ENCODE measurements at places on chromosomes 4 and X.

DNA sequence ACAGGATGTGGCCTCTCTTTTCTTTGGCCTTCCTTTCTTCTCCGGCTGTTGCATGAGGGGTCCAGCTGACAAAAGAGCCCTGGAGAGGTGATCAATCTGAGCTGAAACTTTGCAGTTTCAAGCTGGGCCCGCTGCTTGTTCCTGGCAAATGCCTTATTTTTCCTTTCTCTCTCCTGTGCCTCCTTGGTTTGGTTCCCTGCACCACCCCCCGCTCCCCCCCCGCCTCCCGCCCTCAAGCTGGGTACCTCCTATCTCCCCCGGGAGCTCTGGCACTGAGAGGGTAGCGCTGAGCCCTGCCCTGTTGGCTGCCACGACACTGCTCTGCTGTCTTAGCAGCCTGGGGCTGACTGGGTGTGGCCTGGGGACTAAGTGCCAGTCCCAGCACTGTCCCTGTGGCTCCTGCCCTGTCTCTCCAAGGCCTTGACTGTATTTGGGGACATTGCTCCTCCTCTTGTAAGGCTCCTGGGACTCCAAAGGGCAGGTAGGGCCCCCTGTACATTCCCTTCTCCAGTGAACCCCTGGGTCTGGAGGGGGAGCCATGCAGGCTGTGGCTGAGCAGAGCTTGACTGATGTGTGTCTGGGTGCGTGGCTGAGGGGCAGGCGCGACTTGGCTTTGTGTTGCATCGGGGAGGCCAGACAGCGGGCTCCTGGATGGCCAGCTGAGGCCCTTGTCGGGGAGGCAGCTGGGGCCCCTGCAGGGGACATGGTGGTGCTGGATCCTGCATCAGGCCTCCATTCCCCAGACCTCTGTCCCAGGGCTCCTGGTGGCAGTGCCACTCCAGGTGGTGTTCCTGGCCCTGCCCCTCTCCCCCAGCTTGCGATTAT lies 1.1 kb downstream of the PLXNA3 start:
- no peaks in the 10 kb centered on the region for H3K36me3 ChIP-seq
- no peaks in the 10 kb centered on the region for H3K4me1 ChIP-seq
- peak overlapping the region; percentile 40 for H3K4me3 ChIP-seq
- DNase-seq, result peak; percentile 32
- peak overlapping the region; percentile 67 for H3K27ac ChIP-seq

GRCh38 chr4:69823048-69823447 lies 36.9 kb downstream of the SULT1E1 start:
- DNase-seq, result no peak
- H3K4me3 ChIP-seq, result no peak overlapping the region
- no peaks in the 10 kb centered on the region for H3K27me3 ChIP-seq

DNA sequence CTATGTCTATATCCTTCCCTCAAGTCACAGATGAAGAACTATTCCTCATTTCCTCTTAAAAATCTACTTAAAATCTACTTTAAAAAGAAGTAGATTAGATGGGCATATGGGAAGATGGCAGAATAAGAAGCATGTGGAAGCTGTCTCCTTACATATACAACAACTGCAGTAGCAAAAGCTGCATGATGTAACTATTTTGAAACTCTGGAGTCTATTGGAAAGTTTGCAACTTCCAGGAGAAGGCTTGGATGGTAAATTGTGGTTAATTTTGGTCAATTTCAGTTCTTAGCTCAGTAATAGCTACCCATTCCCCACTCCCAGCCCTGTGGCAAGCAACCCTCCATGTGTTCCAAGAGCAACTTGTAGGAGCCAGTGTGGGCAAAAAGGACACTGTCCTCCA lies 36.9 kb downstream of the MORC4 start:
- H3K36me3 ChIP-seq, result no peaks in the 10 kb centered on the region
- no peaks in the 10 kb centered on the region for H3K4me1 ChIP-seq
- DNase-seq, result no peak
- H3K4me3 ChIP-seq, result no peak overlapping the region

- H3K4me3 ChIP-seq, result no peak overlapping the region
- no peak overlapping the region for H3K27ac ChIP-seq
- H3K36me3 ChIP-seq, result no peaks in the 10 kb centered on the region
These were observed 54.5 kb upstream of the UGT2B15 start for GRCh38 chr4:68724922-68725321.

GRCh38 chr4:77590482-77590881 lies 15.1 kb upstream of the CXCL13 start:
- no peaks in the 10 kb centered on the region for H3K36me3 ChIP-seq
- no peaks in the 10 kb centered on the region for H3K4me1 ChIP-seq
- no peak for DNase-seq
- H3K27ac ChIP-seq, result no peak overlapping the region

GRCh38 chrX:41933546-41933945 lies 10.2 kb upstream of the CASK start:
- no peaks in the 10 kb centered on the region for H3K36me3 ChIP-seq
- no peaks in the 10 kb centered on the region for H3K4me1 ChIP-seq
- H3K27ac ChIP-seq, result no peak overlapping the region

DNA sequence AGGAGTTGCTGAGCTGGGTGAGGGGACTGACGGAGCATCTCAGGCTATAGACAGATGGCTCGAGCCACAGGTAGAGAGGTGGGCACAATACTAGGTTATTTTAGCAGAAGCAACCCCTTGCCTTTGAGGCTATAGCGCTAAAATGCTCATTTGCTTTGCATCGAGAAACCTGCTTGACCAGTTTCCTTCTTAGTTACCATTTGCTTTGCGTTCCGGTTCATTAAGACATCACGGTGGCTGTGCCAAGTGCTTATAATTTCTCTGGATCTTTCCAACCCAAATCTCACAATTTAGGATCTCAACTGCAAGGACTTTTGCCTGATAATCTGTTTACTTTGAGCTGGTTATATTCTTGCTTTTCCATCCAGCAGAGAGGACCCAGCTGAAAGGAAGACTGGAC lies 40.8 kb downstream of the DLG3 start:
- no peaks in the 10 kb centered on the region for H3K27me3 ChIP-seq
- no peak for DNase-seq
- H3K4me3 ChIP-seq, result no peak overlapping the region
- no peak overlapping the region for H3K27ac ChIP-seq
- H3K4me1 ChIP-seq, result peaks cover 8% of the 10 kb centered on the region
- H3K36me3 ChIP-seq, result no peaks in the 10 kb centered on the region

DNA sequence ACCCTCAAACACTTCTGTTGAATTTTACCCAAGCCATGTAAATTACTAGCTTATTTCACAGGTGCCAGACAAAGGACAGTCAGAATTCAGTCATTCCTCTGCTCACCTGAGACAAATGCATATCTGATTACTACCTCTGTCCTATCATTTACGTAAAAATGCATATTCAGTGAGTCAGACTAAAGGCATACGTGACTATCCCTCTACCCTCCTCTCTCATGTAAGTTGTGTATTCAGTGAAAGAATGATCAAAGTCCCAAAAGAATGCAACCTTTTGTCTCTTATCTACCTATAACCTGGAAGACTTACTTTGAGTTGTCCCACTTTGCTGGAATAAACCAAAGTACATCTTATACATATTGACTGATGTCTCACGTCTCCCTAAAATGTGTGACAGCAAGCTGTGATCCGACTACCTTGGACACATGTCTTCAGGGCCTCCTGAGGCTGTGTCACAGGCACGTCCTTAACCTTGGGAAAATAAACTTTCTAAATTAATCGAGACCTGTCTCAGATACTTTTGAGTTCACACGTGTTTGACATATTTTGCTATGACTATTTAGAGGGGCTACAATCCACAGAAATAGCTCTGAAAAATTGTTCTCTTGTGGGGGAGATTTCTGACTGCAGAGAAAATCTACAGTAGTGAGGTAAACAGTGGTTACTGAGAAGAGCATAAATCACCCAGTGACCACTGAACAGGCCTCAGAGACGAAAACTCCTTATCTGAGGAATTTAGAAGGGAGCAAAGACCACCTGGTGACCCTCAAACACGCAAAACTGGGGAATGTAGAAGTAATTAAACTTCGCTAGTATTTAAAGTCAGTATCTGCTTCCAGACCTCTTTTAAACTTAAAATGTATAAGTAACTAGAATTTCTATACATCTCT lies 1575.8 kb downstream of the STIM2 start:
- H3K36me3 ChIP-seq, result no peaks in the 10 kb centered on the region
- H3K27ac ChIP-seq, result no peak overlapping the region
- no peak for DNase-seq
- H3K27me3 ChIP-seq, result no peaks in the 10 kb centered on the region

- no peak overlapping the region for H3K4me3 ChIP-seq
- H3K4me1 ChIP-seq, result no peaks in the 10 kb centered on the region
- H3K36me3 ChIP-seq, result no peaks in the 10 kb centered on the region
- H3K27me3 ChIP-seq, result no peaks in the 10 kb centered on the region
- no peak overlapping the region for H3K27ac ChIP-seq
These were observed 61.8 kb upstream of the SH3RF1 start for GRCh38 chr4:169332583-169332982.

DNA sequence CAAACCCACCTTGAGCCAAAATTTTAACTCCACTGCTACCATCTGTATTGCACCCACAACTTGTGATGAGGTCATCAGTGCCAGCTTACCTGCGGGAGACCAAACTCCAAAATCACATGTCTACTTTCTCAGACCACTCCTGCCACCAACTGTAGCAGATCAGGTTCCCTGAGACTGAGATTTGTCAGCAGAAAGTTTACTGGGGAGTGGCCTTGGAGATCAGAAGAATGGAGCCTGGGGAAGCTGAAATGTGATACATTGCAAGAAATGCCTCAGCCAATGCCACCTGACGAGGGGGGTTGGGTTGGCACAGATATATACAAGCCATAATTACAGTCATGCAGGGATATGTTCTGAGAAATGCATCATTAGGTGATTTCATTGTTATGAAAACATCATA lies 19.1 kb downstream of the HAUS3 start:
- no peaks in the 10 kb centered on the region for H3K4me1 ChIP-seq
- no peaks in the 10 kb centered on the region for H3K27me3 ChIP-seq
- H3K36me3 ChIP-seq, result no peaks in the 10 kb centered on the region

DNA sequence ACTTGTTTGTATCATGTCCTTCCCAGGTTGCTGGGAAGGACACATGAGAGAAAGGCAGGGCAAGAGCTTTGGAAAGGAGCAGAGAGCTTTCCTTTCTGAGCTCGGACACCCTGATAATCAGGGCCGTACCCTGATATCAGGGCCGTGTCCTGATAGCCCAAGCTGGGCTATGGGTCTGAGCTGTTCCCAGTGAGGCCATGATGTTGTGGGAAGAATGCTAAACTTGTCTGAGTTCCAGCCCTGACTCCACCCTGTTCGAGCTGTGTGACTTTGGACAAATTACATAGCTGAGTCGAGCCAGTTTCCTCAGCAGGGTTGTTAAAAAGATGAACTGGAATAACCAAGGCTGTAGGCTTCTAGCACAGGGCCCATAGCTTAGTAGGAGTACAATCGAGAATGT lies 3.3 kb upstream of the CXCR3 start:
- no peaks in the 10 kb centered on the region for H3K36me3 ChIP-seq
- no peak for DNase-seq
- no peak overlapping the region for H3K27ac ChIP-seq
- no peak overlapping the region for H3K4me3 ChIP-seq
- H3K27me3 ChIP-seq, result no peaks in the 10 kb centered on the region

Measured in heart left ventricle (tissue), 16 donors.